ENCODE measurements at places on chromosomes 4 and X. TPM values are rescaled to one million over a fixed set of nuclear protein-coding genes. Genes with fewer than 3 reads are reported as not detected.

Gene CXCL13
- 7.3 TPM for polyA plus RNA-seq

Gene AFM
- polyA plus RNA-seq = not detected

Gene MAOA
- polyA plus RNA-seq = 2.8 TPM

Gene TENM3
- 18.6 TPM for polyA plus RNA-seq

Gene RAB40AL
- not detected for polyA plus RNA-seq

Gene ARHGEF38
- not detected for polyA plus RNA-seq

Gene CENPVL2
- not detected for polyA plus RNA-seq

Gene ERCC6L
- 2.0 TPM for polyA plus RNA-seq

Gene MAGEA6
- polyA plus RNA-seq = not detected

Gene SNCA
- polyA plus RNA-seq = 110 TPM

Gene RPS6KA6
- polyA plus RNA-seq = 5.0 TPM

Gene RAB40A
- polyA plus RNA-seq = 2.2 TPM

Gene USP51
- 4.3 TPM for polyA plus RNA-seq

Gene NAT8L
- polyA plus RNA-seq = 2.5 TPM

Gene LINC00632
- 10.3 TPM for polyA plus RNA-seq

Gene UGT2B11
- polyA plus RNA-seq = not detected

Gene IL1RAPL2
- 2.5 TPM for polyA plus RNA-seq

Gene SOWAHD
- polyA plus RNA-seq = 0.59 TPM

Gene GJB1
- polyA plus RNA-seq = not detected

Gene CABS1
- not detected for polyA plus RNA-seq

Gene ZNF41
- polyA plus RNA-seq = 13.2 TPM

Gene PUDP
- polyA plus RNA-seq = 39.0 TPM

Gene EXOC1L
- polyA plus RNA-seq = not detected

Gene C4orf50
- 0.01 TPM for polyA plus RNA-seq

Gene PAGE2
- not detected for polyA plus RNA-seq

Gene FMR1NB
- not detected for polyA plus RNA-seq

Gene GLOD5
- not detected for polyA plus RNA-seq

Gene SLC39A8
- 3.9 TPM for polyA plus RNA-seq

Gene USP17L21
- polyA plus RNA-seq = not detected

Gene EFHC2
- polyA plus RNA-seq = 0.18 TPM

Gene MMRN1
- polyA plus RNA-seq = 10.9 TPM

Gene CXCL8
- polyA plus RNA-seq = 3.4 TPM

Gene CLDN2
- polyA plus RNA-seq = 1.3 TPM

Gene ATOH1
- not detected for polyA plus RNA-seq
